Activated gamma-delta T cell treated with anti-CD3 and anti-CD28 coated beads, Interleukin-2, amount 50 U/mL, for 16 hours (primary cell): ENCODE measurements at places on chromosomes 16 and 17.

DNA sequence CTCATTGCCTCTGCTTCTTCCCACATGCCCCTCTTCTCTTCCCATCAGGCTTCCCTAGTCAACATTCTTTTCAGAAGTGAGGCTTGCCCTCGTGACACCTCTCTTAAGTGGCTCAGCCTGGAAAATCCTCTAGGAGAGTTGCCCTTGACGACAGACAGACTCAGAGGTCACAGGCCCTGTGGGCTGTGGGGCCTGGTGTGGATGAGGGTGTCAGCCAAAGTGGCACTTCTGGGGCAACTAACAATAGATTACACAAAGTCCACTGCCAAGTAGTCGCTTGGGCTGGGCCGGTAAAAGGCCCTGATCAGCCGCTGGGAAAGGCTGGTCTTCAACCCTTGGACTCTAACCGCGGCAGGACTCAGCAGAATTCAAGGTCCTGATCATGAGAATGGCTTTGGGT lies 33.7 kb upstream of the METTL16 start:
- no peak for DNase-seq

- DNase-seq, result no peak
Observed at GRCh38 chr16:75433732-75434413, 570 bp upstream of the CFDP1 start.

DNA sequence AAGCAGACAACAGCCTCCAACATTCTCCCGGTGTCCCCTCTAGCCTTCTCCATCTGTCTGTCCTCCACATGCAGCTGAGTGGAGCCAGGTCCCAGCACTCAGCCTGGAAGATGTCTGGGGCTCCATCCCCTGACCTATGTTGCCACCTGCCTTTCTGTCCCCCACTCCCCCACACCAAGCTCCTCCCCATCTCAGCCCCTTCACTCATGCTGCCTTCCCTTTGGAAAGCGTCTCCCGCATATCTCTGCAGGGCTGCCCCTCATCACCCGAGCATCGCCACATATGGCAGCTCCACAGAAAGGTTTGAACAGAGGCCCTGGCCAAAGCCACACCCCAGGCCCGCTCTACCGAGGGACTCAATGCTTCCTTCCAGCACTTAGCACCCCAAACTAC lies 24.2 kb downstream of the NSMCE1 start:
- DNase-seq, result no peak

- no peak for DNase-seq
Observed at GRCh38 chr17:10394201-10394887, 21.5 kb upstream of the MYH13 start.

- DNase-seq, result no peak
Observed at GRCh38 chr17:2090210-2090641, 35.3 kb downstream of the HIC1 start.

DNA sequence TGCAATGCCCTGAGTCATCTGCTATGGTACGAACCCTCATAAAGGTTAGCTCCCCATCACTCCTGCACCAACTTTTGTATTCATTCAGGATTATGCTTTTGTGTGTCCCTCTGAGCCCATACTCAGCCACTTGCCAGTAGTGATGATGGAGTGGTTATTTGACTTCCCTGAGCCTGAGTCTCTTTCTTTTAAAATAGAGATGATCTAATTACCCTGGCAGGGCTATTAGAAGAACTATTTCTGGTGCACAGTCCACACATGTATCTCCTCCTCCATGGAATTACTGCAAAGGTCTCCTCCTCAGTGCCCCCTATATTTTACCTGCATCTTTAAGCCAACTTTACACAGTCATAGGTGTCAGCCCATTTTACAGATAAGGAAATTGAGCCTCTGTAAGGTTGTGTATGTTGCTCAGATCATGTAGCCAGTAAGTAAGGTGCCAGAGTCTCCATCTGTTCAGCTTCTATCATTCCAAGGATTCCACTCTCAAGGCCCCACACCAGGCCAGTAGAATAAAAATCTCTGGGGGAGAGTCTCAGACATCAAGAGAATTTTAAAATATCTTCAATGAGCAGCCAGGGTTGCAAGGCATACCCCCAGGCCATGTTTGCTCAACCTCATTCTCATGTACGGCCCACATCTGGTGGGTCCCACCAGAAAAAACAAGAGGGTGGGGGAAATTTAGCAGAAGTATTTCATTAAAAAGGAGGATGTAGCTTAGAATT lies 333.7 kb upstream of the HSBP1 start:
- no peak for DNase-seq

- no peak for DNase-seq
Observed at GRCh38 chr16:66419527-66419926, 7.6 kb upstream of the BEAN1 start.

GRCh38 chr16:64375391-64375980 lies 746.4 kb downstream of the CDH11 start:
- DNase-seq, result no peak

DNA sequence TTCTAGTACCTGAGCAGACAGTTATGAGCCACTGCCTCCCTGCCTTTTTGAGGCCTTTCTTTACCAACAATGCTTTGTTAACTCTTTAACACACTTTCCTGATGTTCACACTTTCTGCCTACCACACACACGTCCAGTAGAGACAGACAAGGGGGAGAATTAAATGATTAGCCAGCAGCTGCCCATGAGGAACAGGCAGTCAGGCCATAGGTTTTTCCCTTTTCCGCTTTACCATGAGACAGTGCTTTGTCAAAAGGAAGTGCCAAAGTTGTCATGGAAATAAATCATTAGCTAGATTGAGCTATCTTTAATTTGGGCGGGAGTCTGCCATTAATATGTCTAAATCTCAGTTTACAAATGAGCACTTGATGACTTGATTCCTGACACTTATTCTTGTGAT lies 102.1 kb downstream of the PITPNC1 start:
- DNase-seq, result no peak

GRCh38 chr16:73068541-73069401 lies 20.8 kb upstream of the ZFHX3 start:
- DNase-seq, result no peak

GRCh38 chr17:17054636-17055035 lies 12.4 kb downstream of the MPRIP start:
- DNase-seq, result no peak

DNA sequence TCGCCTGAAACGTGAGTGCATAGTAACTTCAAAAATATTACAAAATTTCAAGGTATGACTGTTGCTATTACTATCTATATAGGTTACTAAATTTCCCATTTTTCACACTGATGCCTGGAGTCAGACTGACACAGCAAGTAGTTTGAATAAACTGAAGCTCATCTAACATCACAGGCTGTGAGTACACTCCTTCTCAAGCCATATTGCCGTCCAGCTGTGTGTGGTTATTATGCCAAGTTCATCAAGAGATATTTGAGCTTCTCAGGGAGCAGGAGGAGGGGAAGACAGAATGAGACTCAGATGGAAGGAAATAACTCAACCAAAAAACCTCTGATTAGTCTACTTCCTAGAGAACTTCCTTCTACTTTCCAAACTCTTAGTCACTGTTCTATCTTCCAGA lies 473.9 kb downstream of the TOX3 start:
- DNase-seq, result no peak

GRCh38 chr16:85046931-85047866 lies 19.6 kb downstream of the KIAA0513 start:
- DNase-seq, result no peak

DNA sequence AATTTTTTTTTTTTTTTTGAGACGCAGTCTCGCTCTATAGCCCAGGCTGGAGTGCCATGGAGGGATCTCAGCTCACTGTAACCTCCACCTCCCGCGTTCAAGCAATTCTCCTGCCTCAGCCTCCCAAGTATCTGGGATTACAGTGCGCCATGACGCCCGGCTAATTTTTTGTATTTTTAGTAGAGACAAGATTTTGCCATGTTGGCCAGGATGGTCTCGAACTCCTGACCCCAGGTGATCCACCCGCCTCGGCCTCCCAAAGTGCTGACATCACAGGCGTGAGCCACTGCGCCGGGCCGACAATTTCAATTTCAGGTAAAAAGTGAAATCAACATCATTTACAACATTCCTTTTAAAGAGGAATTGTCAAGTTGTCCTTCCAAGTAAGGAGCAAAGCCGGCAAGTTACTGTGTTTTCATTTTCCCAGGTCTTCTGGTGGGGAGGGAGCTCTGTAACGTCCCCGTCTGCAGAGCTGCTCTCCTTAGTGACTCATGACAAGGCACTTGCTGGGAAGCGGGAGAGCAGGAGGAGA lies 873 bp downstream of the NPLOC4 start:
- DNase-seq, result no peak
